NCI-H748 treated with DMSO at 0.1 percent for 48 hours (cell line): ENCODE measurements at places on chromosomes 4 and X.

DNA sequence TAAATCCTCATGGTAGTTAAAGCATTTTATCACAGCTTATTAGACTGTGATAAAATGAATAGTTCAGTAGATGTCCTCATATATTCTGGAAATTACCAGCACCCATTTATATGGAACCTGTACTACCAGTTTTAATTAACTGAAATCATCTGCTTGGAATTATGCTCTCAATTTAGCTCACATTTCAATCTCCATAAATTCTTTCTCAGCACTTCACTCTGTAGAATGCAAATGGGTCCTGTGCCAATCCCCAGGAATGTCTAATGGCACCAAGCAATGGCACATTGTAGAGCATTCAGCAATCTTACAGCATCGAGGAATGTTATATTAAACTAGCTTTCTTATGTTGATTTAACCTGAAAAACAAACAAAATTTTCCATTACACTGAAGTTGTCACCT is 355.1 kb downstream of the PDHA2 start:
- DNase-seq = no peak

DNA sequence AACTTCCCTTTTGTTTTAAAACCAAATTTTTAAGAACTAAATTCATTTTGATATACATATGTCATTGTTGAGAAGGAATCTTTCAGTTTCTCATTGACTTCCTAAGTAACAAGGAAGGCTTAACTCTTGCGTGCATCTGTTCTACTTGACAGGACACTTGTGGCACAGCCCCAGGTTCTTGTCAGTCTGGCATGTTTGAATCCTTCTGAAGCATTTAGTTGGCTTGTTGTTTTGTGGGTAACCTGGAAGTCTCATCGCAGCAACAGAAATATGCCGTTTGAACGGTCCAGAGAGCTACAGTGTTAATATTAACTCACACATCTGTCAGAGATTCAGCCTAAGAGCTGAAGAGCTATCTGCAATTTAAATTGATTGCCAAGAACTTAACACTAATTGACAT is 76.0 kb downstream of the GLRA3 start:
- DNase-seq = no peak

GRCh38 chrX:107571296-107571998 is 56.9 kb upstream of the PRPS1 start:
- DNase-seq = no peak

DNA sequence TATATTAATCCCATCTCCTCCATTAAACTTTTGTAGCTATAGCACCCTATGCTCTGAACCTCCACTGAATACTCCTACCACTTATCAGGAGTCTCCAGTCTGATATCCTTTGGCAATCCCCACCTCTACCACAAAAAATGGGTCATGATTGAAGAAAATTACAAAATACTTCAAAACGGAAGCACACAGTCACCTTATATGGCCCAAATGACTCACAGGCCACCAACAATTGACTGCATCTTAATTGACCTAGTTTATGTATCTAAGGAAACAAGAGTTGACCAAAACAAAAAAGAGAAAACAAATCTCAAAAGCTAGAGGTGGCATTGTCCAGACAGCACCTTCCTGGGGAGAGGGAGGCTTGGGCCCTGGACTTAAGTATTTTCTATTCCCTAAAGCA is 120.0 kb upstream of the DIAPH2 start:
- DNase-seq = no peak

DNA sequence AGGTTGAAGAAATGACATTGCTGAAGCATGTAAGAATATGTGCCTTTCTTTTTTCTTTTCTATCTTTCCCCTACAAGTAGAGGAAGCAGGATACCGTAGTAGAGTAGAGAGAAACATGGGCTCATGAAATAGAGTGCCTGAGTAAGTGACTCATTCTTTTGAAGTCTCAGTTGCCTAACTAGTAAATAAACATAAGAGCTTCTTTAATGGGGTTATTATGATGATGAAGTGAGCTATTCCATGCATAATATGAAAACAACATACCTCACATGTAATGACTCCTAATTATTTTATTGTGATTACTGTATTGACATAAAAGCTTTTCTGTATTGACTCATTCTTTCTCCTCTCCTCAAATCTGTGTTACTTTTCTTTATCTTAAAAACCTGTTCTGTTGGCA is 1538.2 kb downstream of the TECRL start:
- no peak for DNase-seq

DNA sequence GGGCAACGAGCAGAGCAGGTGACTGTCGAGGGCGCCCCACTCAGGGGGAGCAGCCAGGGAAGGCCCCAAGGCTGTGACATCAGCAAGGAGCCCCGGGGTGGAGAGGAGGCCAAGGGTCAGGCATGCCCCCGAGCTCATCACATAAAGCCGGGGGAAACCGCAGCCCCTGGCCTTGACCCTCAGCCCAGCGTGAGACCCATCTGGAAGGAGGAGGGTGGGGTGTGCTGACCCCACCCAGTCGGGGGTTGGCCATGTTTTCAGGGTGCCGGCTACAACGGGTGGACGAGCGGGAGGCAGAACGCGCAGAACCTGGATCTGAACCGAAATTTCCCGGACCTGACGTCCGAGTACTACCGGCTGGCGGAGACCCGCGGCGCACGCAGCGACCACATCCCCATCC is 13.9 kb downstream of the CPZ start:
- no peak for DNase-seq
